Progenitor cell of endocrine pancreas (in vitro differentiated cells): ENCODE measurements at places on chromosomes 6 and 20.
A peak's percentile ranks its signal among the peaks of the same experiment; 100 is the strongest.

GRCh38 chr6:147507162-147508041 is 1.1 kb upstream of the SAMD5 start:
- peak; percentile 23 for DNase-seq

GRCh38 chr6:6826095-6826901 is 237.8 kb downstream of the LY86 start:
- DNase-seq, result no peak

DNA sequence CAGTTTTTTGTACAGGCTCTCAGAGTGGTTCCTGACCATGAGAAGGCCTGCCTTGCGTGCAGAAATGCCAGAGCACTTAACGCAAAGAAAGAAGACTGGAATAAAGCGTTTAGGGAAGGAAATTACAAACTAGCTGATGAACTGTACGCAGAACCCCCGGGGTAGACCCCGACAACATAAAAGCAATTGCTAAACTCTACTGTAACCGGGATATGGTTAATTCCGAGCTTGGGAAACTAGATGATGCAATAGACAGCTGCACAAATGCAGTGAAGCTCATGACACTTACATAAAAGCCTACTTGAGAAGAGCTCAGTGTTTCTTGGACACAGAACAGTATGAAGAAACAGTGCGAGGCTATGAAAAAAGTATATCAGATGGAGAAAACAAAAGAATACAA is 35.7 kb downstream of the CITED2 start:
- no peak for DNase-seq

DNA sequence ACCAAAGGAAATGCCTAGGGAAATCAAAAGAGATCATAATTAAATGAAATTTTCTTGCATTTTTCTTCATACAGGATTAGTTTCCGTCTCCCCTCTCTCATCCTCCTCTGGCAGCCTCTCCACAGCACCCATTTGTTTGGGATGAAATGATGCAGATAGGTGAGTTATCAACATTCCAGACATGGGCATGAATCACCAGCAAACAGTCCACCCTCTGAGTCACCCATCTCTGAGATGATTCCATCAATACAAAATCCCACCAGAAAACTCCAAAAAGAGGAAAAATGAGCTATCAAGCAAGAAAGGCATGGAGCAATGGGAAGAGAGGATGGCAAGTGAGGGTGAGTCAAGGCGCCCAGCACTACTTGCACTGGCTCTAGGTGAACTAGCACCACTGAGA is 11.4 kb downstream of the MC3R start:
- DNase-seq, result no peak

- DNase-seq, result no peak
Observed at GRCh38 chr6:47545223-47545622, 67.6 kb downstream of the CD2AP start.

GRCh38 chr20:23125625-23126191 is 39.6 kb upstream of the CD93 start:
- DNase-seq, result no peak

DNA sequence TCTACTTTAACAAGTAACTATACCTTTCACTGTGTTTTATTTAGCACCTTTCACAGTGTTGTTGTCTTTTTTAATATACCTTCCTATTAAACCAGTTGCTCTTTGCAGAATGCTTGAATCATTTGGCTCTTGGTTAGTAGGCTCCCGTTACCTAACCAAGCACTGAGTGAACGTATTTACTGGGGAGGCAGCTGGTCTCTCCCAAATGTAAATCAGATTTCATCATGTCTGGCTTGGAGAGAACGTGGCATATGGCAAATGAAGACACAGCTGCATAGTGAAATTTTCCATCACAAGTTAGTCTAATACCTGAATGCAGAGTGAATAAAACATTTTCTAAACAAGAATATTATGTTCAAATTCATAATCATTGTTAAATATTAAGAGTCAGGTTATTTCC is 12.4 kb downstream of the HTR1E start:
- DNase-seq, result no peak

DNA sequence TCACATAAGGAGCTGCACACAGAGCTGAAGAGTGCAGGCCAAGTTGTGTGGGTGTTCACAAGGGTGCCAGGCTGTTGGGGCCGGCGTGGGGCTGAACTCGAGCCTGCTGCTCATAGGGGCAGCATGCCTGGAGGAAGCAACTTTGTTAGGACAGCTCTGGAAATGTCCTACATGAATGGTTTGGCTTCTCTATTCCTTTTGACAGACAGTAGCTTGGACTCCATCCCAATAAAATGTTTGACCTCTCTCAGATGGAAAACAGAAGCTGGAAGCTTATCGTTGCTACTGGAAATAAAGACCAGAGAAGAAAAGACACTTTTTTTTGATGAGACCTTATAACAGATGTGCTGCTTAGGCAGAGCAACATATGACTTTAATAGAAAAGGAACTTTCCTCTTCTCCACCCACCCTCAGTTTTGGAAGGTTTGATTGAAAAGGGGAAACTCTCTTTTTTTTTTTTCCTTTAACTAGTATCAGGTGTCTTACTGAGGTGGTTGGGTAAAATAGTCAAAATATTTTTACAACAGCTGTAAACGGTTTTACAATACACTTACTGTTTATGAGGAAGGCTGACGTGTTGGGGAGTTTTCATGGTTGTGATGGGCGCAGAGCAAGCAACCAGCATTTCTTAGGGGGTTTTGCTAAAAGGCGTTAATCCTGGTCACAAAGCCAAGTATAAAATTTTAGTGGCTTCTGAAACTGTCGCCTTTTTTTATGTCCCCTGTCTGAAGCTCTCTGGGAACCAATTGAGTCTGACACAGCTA is 80.7 kb upstream of the EEF1E1 start:
- no peak for DNase-seq

DNA sequence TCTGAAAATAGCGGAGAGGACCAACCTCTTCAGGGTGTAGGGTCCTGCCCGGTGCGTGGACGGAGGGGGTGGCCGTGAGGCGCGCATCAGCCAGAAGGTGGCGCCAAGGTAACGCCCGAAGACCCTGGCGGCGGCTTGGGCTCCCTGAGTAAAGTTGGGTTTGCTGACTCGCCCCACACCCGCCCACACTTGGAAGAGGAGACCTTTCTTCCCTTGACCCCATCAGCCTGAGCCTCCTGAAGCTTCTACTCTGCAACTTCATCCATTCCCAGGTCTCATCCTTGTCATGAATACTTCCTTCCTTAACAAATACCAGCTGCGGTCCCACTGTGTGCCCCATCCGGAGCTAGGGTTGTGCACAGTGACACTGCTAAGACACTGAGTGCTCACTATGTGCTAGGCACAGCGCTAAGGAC is 14.6 kb downstream of the CD40 start:
- DNase-seq, result peak; percentile 63

DNA sequence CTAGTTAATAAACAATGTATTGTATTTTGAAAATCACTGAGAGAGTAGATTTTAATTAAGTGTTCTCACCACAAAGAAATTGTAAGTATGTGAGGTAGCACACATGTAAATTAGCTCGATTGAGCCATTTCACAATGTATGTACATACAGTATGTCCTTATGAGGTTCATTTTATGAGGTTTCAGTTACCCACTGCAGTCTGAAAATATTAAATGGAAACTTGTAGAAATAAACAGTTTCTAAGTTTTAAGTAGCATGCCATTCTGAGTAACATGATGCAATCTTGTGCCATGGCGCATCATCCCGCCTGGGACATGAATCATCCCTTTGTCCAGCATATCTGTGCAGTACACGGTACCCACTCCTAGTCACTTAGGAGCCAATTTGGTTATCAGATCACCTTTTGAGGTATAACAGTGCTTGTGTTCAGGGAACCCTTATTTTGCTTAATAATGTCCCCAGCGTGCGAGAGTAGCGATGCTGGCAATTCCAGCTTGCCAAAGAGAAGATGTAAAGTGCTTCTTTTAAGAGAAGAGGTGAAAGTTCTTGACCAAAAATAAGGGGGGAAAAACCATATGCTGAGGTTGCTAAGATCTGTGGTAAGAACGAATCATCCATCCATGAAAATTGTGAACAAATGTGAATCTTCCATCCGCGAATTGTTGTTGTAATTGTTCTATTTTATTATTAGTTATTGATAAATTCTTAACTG is 64.7 kb downstream of the KCNS1 start:
- DNase-seq, result no peak

DNA sequence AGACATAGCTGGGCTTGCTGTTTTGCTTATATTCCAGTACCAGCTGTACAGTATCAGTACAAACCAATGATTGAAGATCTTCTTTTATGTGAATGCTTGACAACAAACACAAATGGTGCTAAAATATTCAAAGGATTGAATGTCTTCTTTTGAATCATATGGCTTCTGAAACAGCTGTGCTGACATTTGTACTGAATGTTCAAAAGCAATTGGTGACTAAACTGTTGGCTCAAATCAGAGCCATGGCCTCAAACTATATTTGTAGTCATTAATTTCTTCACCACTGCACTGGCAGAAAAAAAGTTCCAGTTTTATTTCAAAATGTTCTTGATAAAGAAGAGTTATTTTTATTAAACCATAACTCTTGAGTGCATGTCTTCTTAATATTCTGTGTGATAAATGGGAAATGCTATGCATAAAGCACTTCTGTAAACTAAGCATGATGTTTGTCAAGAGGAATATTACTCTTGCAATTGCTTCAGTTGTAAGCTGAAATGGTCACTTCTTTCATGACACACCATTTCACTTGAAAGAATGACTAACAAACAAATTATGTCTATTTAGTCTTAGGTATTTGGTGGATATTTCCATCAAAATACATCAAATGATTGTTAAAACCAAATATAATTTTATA is 45.9 kb upstream of the CENPW start:
- no peak for DNase-seq

GRCh38 chr20:1308067-1308701 is 20.8 kb downstream of the SDCBP2 start:
- no peak for DNase-seq

DNA sequence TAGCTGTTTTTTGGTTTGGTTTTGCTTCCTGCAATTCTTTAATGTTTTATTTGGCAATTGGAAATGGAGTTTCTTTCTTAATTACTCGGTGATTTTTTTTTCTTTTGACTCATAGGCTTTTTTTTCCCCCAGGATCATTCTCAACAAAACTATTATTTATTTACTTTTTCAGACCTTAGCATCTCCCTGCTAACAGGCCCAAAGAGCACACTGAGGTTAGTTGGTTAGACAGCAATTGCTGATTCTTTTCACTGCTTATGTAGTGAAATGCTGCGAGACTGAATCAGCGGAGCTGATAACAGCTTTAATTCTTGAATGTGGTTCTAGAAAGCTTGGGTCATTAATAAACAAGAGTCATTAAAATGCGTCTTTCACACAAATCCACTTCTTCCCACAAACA is 79.1 kb upstream of the ZFP64 start:
- no peak for DNase-seq

GRCh38 chr6:167839343-167839742 is 12.6 kb downstream of the AFDN start:
- no peak for DNase-seq

DNA sequence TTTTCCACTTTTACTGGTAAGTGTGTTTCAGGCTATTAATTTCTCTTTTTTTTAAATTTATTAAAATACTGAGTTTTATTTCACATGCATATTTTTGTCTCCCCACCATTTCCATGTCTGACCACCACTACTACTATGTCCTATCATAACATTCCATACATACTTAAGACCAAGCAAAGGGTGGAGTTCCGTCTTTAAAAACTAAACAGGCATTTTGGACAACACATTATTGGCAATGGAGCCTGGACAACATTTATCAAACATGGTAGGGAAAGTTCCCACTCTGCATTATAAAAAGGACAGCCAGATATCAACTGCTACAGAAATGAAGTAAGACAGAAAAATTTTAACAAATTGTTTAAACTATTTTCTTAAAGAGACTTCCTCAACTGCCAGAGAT is 91.9 kb downstream of the LMBRD1 start:
- DNase-seq, result no peak
